ENCODE measurements at places on chromosomes 11 and 22.

GRCh38 chr22:39220890-39221850 lies 23.6 kb downstream of the PDGFB start:
- DNase-seq = no peak

- no peak for DNase-seq
Observed at GRCh38 chr22:22446517-22446916, 62.0 kb downstream of the ZNF280B start.

DNA sequence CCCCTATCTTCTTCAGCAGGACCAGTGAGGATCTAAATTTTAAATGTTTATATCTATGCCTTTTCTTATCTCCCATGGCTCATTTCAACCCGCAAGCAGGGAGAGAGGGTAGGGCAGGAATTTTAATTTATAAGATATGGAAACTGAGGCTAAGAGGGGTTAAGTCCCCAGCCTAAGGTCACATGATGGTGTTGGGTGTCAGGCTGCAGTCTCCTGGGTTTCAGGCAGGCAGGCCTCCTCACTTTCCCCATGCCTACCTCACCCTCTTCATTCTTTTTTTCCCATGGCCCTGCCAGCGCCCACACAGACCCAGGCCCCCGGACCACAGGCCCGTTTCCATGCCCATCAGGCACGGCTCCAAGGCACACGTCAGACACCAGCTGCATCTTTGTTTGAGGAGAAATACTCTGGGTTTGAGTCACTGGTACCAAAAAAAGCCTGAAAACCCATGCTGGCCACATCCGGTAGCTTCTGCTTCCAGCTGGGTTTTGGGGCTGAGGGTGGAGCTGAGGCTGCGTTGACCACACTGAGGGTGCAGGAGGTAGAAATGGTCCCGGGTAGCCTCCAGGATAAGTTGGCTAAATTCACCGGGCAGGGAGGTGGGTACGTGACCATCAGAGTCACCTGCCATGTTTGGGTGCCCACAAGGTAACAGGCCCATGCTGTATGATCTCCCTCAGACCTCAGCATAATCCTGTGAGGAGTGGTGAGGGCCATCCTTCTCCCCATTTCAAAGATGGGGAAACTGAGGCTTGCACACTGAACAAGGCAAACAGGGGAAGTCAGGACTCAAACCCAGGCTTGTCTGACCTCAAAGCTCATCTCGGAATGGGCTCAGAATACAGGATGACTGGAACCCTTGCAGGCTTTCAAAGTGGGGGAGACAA lies 7.5 kb downstream of the CRYBB1 start:
- DNase-seq = no peak

DNA sequence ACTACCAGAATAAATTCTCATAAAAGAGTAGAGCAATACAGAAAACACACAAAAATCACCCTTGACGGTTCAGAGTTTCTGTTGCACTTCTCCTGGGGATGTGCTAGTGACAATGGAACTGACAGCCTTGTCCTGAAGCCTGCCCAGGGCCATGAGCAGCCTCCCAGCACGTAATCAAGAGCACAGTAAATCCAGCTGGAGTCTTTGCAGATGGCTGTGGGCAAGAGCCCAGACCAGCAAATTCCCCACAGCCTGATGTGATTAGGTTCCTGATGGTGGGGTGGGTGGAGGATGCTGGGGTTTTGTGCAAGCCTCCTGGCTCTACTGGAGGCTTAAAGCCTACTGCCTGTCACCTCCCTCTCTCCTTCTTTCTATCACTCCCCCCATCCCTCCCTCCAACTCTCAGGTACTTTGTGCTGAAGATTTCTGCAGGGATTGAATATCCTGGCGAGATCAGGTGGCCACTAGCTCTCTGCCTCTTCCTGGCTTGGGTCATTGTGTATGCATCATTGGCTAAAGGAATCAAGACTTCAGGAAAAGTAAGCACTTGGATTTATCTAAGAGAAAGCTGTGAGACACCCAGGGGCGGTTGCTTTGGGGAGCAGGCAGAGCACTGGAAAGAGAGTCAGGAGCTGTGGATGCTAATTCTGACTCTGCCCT lies 18.1 kb downstream of the SLC6A5 start:
- DNase-seq = no peak

GRCh38 chr11:81241672-81242275 lies 1491.9 kb downstream of the FAM181B start:
- DNase-seq = no peak

GRCh38 chr11:48111891-48112290 lies 104.7 kb upstream of the OR4B1 start:
- no peak for DNase-seq

GRCh38 chr11:92827132-92827531 lies 142.3 kb upstream of the MTNR1B start:
- no peak for DNase-seq

DNA sequence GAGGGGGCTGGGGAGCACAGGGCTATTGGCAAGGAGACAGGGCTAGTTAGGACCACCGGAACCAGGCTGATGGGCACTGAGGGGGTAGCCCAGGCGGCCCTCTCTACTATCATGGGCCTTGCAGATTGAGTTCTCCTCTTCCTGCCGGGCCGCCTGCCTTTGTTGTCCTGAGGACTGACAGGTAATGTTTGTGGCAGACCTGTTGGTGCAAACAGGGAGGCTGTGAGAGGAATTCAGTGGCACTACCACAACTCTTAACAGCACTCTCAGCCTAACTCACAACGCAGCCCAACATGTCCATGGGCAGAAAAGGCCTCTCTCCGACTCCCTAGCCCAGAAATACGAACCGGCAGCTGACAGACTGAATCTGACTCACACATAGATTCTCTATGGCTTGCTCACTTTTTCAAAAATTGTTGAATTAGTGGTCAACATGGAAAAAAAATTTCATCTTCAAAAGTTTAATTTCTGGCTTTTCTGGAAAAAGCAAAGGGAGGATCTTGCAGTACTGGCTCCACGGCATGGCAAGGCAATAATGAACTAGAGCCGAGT lies 11.4 kb downstream of the KCNJ5 start:
- no peak for DNase-seq

DNA sequence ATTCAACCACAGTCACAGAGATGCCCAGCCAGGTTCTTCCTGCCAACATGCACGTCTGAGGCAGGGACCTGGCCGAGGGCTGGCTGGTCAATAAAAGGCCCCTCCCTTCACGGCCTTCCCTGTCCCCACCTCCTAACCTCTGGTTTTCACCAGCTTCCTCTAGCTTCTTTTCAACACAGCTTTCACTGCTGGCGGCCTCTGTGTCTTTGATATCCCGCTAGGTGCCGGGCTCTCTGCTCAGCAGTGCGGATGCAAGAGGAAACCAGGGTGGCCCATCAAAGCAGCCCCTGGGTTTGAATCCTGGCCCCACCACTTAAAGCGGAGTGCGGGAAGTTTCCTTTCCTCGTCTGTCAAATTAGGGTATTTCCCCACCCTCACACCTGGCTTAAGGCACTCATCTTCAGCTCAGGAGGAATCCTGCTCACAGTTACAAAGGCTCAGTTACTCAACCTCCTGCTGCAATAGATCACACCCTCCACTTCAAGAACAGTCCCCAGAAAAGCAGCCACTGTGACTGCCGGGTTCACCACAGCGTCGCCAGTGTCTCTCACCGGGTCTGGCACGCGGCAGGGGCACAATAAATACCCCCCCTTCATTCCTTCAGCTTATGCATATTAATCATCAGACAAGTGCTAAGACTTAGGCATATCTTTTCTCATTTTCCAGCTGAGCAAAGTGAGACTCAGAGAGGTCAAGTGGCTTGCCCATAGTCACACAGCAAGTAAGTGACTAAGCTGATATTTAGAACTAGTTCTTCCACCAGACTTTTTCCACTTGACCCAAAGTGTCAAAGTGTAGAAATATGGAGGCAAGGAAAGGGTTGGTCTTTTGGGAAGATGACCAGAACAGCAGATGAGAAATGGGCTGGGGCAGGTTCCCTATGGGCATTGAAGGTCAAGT lies 45.7 kb downstream of the TXN2 start:
- no peak for DNase-seq

DNA sequence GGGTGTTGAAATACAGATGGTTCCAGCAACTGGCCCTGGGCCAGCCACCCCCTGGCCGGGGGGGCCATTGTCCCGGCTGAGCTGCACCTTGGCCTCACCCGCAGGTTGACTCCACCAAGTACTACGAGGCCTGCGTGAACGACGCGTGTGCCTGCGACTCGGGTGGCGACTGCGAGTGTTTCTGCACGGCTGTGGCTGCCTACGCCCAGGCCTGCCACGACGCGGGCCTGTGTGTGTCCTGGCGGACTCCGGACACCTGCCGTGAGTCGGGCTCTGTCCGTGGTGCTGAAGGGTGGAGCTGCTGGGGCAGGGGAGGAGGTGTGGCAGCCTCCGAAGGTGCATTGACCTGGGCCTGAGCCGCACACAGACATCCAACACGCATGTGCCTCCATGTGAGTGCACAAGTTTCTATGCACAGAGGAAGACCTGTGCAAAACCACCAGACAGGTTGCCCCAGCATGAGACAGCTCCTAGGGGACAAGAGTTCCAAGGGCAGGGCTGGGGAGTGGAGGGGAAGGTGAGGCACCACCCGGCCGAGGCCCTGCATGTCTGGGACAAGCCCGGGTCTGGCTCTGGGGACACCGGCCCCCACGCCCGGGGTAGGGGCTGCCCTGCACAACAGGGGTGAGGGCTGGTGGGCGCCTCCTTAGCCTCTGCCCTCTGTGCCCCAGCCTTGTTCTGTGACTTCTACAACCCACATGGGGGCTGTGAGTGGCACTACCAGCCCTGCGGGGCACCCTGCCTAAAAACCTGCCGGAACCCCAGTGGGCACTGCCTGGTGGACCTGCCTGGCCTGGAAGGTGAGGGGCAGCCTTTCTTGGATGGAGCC lies 16.1 kb downstream of the MUC5B start:
- DNase-seq = no peak

- no peak for DNase-seq
Observed at GRCh38 chr11:9726321-9727022, 62.6 kb downstream of the SWAP70 start.

DNA sequence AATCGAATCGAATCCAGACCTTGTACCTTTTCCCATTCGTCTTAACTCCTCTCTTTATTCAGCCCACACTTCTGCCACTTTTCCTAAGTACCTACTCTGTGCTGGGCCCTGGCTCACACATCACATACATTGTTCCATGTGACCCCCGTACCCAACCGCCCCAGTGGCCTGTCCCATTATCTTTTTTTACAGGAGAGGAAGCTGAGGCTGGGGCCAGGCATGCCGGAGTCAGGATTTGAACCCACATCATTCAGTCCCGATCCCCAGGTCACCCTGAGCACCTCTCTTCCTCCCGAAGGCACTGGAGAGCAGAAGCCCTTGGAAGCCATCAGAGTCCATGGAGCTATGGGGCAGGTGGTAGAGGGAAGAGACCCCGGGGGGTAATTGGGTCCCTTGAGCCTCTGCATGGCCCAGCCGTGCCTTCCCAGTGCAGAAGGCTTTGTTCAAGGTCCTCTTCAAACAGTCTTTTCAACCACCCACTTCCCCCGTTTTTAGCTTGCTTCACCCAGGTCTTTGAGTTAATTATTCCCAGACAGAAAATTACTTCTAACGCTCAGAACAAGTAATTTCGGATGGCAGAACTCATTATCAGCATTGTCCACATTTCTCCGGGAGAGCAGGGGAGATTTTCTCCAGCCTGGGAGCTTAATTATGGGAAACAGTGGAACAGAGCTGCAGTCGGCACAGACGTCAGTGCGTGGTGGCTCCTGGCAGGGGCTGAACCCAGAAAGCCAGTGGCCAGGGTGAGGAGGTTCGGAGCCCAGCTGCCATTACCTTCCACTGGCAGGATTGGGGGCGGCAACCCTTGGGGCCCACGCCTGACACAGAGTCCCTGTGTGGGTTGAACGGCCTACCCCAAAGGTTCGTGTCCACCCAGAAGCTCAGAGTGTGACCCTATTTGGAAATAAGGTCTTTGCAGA lies 82.4 kb upstream of the RTL6 start:
- DNase-seq = no peak

GRCh38 chr11:44389963-44390605 lies 80.1 kb upstream of the ALX4 start:
- no peak for DNase-seq

- DNase-seq = no peak
Observed at GRCh38 chr22:34914846-34915245, 151.1 kb upstream of the ISX start.

DNA sequence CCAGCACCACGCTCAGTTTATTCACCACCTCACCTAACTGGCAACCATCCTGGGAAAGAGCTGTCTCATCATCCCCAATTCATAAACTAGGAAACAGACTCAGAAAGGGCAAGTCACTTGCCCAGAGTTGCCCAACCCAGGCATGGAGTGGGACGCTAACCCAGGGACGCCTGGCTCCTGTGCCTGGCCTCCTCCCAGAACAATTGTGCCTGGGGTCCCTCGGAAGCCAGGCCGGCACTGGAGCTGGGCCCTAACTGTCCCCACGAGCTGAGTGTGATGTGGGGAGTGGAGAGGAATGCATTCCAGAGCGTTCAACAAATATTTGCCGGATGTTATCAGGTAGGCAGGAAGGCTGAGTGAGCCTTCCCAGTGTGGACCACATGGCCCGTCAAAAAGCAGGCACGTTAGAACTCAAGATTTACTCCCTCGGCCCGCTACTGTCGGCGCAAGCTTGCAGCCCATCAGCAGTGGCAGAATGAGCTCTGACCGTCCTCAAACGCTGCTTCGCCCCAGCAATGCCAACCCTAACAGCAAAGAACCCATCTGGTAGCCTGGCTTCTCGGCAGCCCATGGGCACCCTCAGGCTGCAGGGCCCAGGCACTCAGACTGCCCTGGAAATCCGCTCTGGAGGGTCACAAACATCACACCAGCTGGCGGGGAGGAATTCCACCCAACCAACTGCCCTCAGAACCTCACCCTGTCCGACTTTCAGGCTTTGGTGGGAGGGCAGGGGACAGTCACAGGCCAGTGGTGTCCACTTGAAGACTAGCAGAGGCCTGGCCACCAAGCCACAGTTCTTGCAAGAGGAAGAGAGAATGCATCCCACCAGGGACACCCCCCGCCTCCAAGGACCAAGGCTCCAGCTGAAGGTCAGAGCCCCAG lies 35.6 kb downstream of the MYH9 start:
- DNase-seq = no peak

GRCh38 chr11:70105755-70106571 lies 27.8 kb downstream of the ANO1 start:
- DNase-seq = no peak

- DNase-seq = no peak
Observed at GRCh38 chr22:39148727-39149535, 3.5 kb downstream of the CBX7 start.

DNA sequence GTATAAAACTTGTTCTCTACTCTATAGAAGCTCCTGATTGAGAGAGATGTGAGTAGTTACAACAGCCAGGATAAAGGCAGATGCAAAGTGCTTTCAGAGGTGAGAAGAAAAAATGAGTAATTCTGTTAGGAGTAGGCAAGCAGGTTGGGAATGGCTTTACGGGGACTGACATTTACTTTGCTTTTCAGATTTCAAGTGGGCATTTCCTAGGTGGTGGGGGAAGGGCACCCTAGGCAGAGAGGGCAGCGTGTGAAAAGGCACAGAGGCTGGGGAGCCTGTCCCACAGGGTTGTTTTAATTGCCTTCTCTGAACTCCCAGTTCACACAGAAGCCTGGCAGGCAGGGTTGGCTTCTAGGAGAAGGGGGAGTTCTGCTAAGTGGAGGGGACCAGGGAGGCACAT lies 106.5 kb downstream of the NAV2 start:
- DNase-seq = no peak
